ENCODE measurements at places on chromosomes 1 and 21. TPM values are rescaled to one million over a fixed set of nuclear protein-coding genes. Genes with fewer than 3 reads are reported as not detected.

- DNase-seq, result no peak
Measured at GRCh38 chr21:36184545-36184944, 27.9 kb downstream of the DOP1B start.

- no peak for DNase-seq
Measured at GRCh38 chr1:34127006-34128000, 37.7 kb downstream of the CSMD2 start.

GRCh38 chr1:16260814-16261213, 23.8 kb upstream of the CPLANE2 start:
- no peak for DNase-seq

DNA sequence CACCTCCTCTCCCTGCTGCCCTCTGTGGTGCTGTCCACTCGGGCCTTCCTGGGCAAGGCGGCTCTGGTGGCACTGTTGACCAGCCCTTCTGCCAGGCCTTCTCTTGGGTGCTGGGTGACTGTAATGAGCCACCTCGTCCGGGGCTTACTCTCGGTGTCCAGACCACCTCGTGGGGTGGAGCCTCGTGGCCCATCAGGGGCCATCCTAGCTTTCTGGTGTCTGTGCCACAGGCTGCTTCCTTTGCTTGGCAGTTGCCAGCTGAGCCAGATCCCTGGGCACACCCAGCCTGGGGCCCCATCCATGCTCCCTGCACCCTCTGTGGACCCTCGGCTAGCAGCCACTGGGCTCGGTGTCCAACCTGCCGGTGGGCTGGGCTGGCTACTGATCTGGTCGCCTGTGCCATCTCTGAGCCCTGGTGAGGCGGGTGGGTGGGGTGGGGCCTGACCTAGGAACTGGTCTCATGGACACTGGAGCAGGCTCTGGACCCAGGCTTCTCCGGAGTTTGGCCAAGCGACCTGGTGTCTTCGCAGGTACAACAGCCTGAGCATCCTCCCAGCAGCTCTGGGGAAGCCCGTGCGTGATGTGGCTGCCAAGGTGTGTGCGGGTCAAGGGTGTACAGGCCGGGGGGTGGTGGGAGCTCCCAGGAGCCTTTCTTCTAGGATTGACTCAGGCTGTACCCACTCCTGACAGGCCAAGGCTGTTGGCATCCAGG, 1.4 kb downstream of the PRXL2B start:
- no peak for DNase-seq

TINAGL1 gene
- 48.0 TPM for polyA plus RNA-seq

PRMT6 gene
- 46.7 TPM for polyA plus RNA-seq

GRHL3 gene
- polyA plus RNA-seq, result 6.7 TPM

GGPS1 gene
- polyA plus RNA-seq, result 62.7 TPM

SAMD13 gene
- 8.1 TPM for polyA plus RNA-seq

GRCh38 chr1:187516874-187517273, 688.1 kb downstream of the PLA2G4A start:
- DNase-seq, result no peak

RASAL2 gene
- polyA plus RNA-seq, result 19.3 TPM

- DNase-seq, result no peak
Measured at GRCh38 chr1:242140836-242141235, 141.9 kb upstream of the MAP1LC3C start.

All from right renal pelvis (tissue), 4 donors.